Hypothalamus (tissue), 51 donors: ENCODE measurements at places on chromosomes 11 and 22.

GRCh38 chr11:111944139-111944538 is 7.0 kb downstream of the DIXDC1 start:
- DNase-seq, result no peak

GRCh38 chr11:94184846-94185245 is 56.2 kb downstream of the PANX1 start:
- DNase-seq, result no peak

- no peak for DNase-seq
Measured at GRCh38 chr11:85182441-85183387, 444.4 kb downstream of the DLG2 start.

DNA sequence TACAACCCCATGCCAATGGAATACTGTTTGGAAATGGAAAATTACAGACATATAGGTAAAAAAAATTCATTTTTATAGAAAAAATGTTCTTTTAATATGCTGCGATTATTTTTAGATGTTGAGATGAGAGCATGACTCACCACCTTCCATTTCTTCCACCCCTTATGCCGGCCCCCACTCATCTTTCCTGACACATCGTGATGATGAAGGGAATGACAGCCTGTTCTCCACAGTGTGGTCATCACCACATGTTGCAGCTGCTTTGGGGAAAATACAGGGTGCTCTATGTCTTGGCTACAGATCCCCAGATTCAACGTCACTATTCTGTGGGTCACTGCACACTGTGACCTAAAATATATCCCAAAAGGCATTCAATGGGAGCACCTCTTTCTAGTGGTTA is 916.2 kb downstream of the METTL15 start:
- DNase-seq, result no peak

GRCh38 chr11:92226331-92227229 is 2.0 kb downstream of the FAT3 start:
- peak; percentile 33 for DNase-seq

DNA sequence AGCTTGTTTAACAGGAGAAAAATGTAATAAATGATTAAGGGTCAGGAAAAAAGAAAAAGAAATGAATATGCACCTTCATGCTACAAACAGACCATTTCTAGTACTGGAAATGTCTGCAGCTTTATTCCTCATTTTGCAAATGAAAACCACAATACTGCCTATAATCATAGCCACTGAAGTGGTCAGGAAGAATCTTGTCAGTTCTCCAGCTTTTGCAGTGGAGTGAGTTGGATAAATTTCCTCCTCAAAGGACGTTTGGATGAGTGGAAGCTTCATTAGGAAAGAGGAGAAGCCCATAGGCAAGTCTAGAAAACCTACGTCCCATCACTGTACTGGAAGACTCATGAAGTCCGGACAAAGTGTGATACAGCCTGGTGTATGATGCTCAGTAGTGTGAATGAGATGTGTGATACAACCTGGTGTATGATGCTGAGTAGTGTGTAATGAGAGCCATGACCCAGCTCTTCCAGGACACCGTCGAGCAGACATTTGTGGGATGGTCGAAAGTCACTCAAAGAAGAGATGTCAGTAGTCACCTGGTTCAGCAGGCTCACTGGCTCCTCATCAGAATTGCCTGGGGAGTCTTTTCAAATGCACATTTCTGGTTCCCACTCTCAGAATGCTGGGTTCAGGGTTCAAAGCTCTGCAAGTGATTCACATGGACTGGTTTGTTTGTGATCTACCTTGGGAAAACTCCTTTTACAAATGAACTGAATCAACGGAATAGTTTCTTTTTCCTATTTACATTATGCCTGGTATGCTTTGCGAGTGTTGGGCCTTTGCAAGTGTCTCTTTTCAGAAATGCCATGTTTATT is 101.3 kb downstream of the PDHX start:
- no peak for DNase-seq

DNA sequence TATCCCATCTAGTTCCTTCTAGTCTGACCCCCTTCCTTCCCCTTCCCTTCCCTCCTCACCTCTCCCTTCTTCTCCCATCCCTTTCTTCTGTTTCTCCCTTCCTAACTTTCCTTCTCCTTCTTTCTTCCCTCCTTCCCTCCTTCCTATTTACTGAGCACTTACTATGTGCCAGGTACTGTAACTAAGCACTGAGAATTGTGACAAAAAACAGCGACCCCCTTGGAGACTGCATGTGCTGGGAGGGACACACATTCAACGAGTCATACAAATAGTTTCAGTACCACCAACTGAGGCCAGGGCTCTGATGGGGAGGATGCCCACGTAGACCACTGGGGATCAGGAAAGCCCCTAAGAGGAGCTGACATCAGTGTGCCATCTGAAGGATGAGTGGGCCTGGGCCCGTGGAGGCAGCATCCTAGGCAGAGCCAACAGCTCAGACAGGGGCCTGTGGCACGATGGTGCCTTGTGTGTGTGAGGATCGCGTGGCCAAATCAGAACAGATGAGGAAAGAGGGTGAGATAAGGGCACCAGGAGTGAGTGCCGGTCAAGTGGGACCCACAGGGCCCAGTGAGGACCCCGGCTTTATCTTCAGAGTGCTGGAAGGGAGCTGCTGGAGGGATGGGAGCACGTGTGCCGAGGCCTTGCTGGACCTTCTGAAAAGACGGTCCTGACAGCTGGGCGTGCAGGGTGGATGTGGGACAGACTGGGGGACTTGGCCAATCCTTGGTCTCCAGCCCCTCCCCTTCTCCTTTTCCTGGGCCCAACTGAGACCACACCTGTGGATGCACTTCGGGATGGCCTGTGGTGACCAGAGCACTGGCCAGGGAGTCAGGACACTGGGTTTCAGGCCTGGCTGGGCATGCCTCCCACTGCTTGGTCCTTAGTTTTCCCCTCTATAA is 38.4 kb upstream of the CRYBB3 start:
- DNase-seq, result no peak

DNA sequence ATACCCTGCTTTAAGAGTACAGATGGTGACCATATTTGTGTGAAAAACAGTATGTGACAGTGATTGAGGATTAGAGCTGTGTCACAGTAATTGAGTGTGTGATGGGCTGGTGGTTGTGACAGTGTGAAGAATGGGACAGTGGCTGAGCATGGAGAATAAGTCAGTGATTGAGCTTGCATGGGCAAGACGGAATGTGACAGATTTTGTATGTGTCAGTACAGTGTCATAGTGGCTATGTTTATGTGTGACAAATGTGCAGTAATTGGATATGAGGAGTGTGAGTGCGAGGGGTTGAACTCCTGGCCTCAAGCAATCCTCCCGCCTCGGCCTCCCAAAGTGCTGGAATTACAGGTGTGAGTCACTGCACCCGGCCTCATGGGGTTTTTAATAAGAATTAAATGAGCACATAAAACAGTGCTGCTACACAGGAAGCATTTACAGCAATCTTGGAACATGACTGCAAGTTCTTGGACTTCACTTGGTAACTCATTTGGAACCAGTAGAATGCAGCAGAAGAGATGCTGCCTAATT is 583 bp upstream of the RRAS2 start:
- DNase-seq, result no peak

DNA sequence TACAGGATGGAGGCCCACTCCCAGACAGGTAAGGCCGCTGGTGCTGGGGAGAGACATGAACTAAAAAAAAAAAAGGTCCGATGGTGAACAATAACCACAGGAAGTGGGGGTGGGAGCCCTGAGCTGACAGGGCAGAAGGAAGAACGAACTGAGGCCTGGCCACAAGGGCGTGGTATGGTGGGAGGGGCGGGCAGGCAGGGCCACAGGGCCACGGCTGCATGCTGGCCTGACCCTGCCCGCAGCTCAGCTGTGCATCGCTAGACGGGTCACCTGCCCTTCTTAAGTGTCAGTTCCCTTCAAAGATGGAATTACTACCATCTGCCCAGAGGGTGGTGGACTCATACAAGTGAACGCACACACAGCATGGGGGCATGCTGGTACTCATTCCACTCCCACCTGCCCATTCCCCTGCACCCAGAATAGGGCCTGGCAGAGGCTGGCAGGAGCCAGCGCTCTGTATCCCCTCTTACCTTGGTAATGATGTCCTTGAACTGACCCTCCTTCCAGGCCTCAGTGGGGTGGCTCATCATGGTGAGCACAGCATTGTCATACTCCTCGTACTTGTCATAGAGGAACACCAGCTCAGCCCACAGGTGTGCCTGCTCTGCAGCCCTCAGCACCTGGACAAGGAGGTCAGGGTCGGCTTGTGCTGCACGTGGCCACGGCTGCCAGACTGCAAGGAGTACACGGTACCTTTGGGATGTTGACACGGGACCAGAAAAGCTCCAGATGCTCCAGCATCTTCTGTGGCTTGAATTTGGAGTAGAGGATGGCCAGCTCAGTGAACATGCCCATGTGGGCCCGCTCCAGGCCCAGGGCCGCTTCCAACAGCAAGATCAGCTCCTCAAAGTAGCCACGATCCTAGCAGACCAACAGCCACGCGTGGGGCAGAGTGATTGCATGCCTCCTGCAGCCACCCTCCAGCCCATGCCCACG is 17.5 kb upstream of the SLC25A1 start:
- DNase-seq, result no peak

DNA sequence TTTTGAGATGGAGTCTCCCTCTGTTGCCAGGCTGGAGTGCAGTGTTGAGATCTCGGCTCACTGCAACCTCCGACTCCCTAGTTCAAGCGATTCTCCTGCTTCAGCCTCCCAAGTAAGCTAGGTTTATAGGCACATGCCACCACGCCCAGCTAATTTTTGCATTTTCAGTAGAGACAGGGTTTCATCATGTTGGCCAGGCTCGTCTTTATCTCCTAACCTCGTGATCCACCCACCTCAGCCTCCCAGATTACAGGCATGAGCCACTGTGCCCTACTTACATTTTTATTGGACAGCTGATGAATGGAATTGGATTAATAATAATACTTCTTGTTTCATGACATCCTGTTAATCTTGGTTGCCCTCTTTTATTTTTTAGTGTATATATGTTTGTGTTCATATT is 3.0 kb upstream of the MRGPRD start:
- no peak for DNase-seq

DNA sequence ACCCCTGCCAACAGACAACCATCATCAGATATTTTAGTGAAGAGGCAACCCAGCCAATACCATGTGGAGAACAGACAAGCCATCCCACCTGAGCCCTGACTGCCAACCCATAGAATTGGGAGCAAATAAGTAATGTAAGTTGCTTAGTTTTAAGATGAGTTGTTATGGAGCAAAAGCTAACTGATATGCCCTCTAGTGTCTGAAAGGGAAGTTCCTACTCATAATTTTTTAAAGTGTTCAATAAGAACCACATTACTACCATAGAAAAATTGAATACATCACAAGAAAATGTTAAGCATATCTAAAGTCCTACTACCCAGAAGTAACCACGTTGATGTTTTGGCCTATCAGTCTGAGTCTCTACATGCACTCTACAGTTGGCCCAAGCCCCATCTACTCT is 50.8 kb upstream of the SLC36A4 start:
- DNase-seq, result no peak

DNA sequence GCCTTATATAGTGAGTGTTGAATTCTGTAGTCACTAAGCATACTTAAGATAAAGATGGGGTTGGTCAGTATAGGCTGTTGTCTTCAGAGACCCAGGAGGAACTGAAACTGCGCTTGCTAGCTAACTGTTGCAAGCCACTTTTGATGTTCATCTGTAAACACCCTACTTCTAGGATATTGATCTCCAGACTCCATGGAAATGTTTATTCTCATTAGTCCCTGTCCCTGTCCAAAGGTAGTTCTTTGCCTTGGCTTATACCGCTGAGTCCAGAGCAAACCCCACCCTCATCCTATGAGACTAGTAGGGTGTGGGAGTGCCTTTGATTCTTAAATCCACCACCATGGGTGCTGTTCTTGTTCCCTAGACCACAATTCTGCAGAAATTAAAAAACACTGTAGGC is 36.4 kb downstream of the DEPDC5 start:
- DNase-seq, result no peak

DNA sequence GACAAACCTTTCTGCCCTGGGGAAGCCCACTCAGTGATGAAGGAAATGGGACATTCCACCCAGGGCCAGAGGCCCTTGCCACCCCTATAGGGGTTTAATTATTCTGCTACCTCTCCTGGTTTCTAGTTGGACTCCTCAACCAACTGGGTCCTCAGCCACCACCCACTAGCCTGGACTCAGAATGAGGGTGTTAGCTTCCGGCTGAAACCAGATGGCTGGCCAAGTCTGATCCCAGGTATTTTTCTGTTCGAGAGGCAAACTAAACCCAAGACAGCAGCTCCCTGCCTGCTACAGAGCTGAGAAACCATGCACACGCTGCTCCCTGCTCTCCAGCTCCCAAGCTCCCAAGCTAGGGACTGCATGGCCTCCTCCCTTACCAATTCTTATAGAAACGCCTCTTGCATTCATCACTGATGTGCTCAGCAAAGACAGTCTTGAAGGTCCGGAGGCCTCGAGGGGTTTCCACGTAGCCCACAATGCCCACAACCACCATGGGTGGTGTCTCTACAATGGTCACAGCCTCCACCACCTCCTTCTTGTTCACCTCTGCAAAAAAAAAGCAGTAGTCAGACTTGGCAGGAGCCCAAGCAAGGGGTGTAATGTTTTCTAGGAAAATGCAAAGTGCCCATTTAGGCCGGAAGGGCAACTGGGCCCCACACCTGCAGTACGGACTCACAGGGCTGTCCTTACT is 2.2 kb downstream of the RPL3 start:
- no peak for DNase-seq

GRCh38 chr11:66915866-66916265 is 42.3 kb downstream of the PC start:
- DNase-seq, result no peak

DNA sequence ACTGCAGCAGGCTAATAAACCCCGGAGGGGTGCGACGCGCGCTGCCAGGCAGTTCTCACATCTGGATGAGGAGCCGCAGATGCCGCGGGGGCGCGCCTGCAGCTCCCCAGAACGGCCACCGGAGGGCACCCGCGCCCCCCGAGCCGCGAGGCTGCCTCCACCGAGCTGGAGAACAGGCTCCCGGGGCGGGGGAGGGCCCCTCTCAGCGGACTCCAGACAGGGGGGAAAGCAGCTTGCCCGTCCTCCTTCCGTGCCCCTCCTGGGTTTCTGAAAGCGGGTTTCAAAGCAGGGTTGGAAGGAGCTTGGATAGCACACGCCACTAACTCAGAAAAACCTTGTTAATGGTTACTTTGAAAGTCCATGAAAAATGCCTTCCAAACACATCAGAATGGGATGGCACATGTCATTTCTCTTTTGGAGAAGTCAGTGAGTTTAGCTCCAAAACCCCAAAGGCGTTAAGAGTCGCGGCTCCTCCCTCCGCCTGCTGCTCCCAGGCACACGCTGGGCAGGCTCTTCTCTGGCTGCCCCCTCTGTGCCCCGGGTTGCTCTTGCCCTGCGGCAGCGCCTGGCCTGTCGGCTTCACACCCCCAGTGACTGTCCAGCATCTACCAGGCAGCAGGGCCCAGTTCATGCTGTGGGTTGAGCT is 317.8 kb downstream of the NTM start:
- peak; percentile 51 for DNase-seq
